Natural killer cell (primary cell): ENCODE measurements at places on chromosomes 3 and 15. TPM values are rescaled to one million over a fixed set of nuclear protein-coding genes. Genes with fewer than 3 reads are reported as not detected.

- peak within 1 kb of the TSS; percentile 28 for H3K4me3 ChIP-seq
- peaks cover 5% of the 10 kb centered on the region for H3K4me1 ChIP-seq
- peak; percentile 51 for DNase-seq
- H3K36me3 ChIP-seq: no peaks in the 10 kb centered on the region
- no peak within 1 kb of the TSS for H3K27ac ChIP-seq
These were observed at the start of gene EPHB1 for GRCh38 chr3:134794950-134795745. EPHB1 (plus strand) TSS chr3:134795260.

DNA sequence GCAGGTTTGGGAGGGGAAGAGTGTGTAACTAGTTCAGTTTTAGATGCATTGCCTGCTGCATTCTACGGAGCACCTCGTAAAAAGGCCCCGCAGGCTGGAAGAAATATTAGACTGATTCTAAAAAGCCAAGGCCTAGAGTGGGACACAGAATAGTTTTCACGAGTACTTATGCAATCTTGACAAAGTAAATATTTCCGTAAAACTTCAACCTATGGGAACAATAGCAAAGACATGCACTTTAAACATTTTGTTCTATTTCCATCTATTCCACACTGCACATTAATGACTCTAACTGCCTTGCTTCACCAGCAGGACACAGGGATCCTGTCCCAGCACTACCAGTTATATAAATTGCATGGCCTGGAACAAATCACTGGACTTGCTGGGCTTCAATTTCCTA, 260.0 kb downstream of the FOXP1 start:
- H3K27ac ChIP-seq: no peak overlapping the region
- H3K27me3 ChIP-seq: no peaks in the 10 kb centered on the region
- DNase-seq: no peak
- no peaks in the 10 kb centered on the region for H3K4me1 ChIP-seq

- no peak overlapping the region for H3K4me3 ChIP-seq
- no peaks in the 10 kb centered on the region for H3K4me1 ChIP-seq
- H3K27me3 ChIP-seq: no peaks in the 10 kb centered on the region
- no peak overlapping the region for H3K27ac ChIP-seq
- DNase-seq: no peak
These were observed 186.5 kb upstream of the GAP43 start for GRCh38 chr3:115436767-115437301.

GRCh38 chr3:59995563-59995962, 945.7 kb upstream of the CFAP20DC start:
- no peaks in the 10 kb centered on the region for H3K36me3 ChIP-seq
- no peak overlapping the region for H3K27ac ChIP-seq
- no peaks in the 10 kb centered on the region for H3K27me3 ChIP-seq
- DNase-seq: no peak

DNA sequence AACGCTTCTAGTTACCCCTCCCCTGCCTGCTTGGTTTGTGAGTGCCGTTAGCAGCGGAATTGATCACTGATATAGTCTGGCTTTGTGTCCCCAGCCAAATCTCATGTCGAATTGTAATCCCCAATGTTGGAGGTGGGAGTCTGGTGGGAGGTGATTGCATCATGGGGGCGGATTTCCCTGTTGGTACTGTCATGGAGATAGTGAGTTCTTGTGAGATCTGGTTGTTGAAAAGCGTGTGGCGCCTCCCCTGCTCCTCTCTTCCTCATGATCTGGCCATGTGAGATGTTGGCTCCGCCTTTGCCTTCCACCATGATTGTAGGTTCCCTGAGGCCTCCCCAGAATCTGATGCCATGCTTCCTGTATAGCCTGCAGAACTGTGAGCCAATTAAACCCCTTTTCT, 47.3 kb upstream of the PGPEP1L start:
- peaks cover 7% of the 10 kb centered on the region for H3K27me3 ChIP-seq
- DNase-seq: no peak
- H3K36me3 ChIP-seq: no peaks in the 10 kb centered on the region
- no peak overlapping the region for H3K4me3 ChIP-seq
- H3K4me1 ChIP-seq: peaks cover 15% of the 10 kb centered on the region

DNA sequence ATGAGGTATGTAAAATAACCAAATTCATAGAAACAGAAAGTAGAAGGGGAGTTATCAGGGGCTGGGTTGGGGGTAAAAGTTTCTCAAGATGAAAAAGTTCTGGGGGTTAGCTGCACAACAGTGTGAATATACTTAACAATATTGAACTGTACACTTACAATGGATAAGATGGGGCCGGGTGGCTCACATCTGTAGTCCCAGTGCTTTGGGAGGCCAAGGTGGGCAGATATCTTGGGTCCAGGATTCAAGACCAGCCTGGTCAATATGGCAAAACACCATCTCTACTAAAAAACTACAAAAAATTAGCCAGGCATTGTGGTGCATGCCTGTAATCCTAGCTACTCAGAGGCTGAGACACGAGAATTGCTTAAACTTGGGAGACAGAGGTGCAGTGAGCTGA, 274.3 kb downstream of the TJP1 start:
- no peaks in the 10 kb centered on the region for H3K36me3 ChIP-seq
- no peaks in the 10 kb centered on the region for H3K4me1 ChIP-seq
- no peaks in the 10 kb centered on the region for H3K27me3 ChIP-seq

DNA sequence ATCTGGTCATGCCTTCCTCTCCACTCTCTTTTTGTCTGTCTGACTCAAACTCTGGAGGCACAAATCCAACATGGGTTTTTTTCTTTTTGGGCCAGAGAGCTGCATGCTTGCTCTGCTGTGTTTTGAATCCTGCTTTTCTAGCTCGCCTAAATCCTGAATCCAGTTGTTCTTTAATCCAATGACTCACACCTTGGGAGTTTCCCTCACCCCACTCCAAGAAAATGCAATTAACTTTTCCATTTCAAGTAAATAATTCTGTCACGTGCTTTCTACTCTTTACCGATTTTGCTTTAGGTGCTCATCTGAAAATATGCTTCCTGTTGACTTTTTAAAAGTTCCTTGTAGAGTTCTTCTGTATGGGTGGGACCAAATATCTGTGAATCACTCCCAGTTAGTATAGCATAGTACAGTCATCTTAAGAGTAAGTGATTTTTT, 47.6 kb downstream of the SLMAP start:
- no peaks in the 10 kb centered on the region for H3K36me3 ChIP-seq
- no peaks in the 10 kb centered on the region for H3K27me3 ChIP-seq
- peak overlapping the region; percentile 54 for H3K27ac ChIP-seq
- peak; percentile 22 for DNase-seq
- H3K4me1 ChIP-seq: peaks cover 4% of the 10 kb centered on the region

GRCh38 chr15:60626669-60627068, 147.7 kb upstream of the ICE2 start:
- H3K27me3 ChIP-seq: no peaks in the 10 kb centered on the region
- H3K27ac ChIP-seq: no peak overlapping the region
- no peak overlapping the region for H3K4me3 ChIP-seq
- DNase-seq: no peak

DNA sequence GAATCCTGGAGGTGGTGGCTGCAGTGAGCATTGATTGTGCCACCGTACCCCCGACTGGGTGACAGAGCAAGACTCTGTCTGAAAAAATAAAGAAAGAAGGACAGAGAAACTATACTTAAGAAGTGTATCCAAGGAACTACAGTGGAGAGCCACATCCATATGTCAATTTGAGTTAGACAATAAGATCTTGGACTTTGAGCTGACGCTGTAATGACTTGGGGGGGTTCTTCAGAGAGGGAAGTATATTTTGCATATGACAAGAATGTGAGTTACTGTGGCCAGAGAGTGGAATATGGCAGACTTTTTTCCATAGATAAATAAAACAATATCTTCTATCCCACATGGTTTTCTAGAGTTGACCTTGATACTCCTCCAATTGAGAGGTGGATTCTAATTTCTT, 52.6 kb upstream of the TEX264 start:
- H3K36me3 ChIP-seq: no peaks in the 10 kb centered on the region
- no peaks in the 10 kb centered on the region for H3K27me3 ChIP-seq
- H3K4me3 ChIP-seq: no peak overlapping the region
- no peaks in the 10 kb centered on the region for H3K4me1 ChIP-seq
- DNase-seq: no peak

DNA sequence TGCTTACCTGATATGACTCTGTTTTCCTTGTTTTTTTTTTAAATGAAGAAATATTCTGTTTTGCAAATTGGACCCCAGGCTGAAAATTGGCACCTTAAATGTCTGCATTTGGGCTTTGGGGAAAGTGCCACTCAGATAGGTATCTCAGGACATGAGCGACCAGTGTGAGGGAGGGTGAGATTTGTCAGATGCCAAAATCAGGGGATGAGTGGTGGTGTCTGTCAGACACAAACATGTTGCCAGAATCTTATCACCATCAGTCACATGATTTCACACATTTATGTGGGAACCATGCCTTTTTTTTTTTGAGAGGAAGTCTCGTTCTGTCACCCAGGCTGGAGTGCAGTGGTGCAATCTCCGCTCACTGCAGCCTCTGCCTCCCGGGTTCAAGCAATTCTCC, 75.6 kb upstream of the OSBPL11 start:
- peaks cover 9% of the 10 kb centered on the region for H3K27me3 ChIP-seq
- peak; percentile 62 for DNase-seq
- H3K27ac ChIP-seq: no peak overlapping the region

DNA sequence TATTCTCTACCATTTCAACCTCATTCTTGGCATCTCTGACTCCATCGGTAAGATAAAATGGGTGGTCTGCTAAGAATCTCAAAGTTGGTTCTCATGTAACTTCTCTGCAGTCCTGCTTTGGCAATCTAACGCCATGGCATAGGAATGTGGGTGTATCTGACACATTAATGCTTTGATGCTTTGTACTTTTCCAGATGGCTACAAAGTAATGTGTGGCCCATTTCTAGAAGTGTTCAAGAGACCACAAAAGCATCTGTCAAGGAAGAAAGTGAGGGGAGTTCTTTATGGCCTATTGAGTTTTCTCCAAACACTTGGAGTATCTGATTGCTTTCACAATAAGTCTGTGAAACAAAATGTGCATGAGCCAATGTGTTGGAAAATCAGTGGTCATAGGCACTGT, 339.9 kb upstream of the TGFBR2 start:
- H3K4me1 ChIP-seq: no peaks in the 10 kb centered on the region
- no peak for DNase-seq
- H3K36me3 ChIP-seq: no peaks in the 10 kb centered on the region

GRCh38 chr3:185460719-185461350, 38.0 kb downstream of the TMEM41A start:
- no peaks in the 10 kb centered on the region for H3K27me3 ChIP-seq
- H3K36me3 ChIP-seq: no peaks in the 10 kb centered on the region
- DNase-seq: no peak
- no peaks in the 10 kb centered on the region for H3K4me1 ChIP-seq

GRCh38 chr15:37135225-37135624, 34.9 kb upstream of the MEIS2 start:
- no peaks in the 10 kb centered on the region for H3K36me3 ChIP-seq
- no peaks in the 10 kb centered on the region for H3K27me3 ChIP-seq
- H3K4me1 ChIP-seq: no peaks in the 10 kb centered on the region

DNA sequence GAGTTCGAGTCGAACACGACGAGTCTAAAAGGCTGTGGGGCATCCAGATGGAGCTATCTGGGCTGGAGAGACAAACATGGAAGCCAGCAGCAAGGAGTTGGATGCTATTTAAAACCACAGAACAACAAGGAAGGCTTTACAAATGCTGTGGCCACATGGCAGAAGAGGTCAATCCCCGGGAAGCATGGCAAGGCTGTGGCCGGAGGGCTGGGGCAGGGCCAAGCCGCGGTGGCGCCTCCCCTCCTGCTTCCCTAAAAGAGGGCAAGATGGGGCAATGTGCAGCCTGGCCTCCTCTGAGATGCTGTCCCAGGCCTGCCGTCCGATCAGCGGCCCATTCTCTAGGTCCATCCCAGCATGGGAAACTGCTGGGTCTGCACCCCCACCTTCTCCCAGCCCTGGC, 139.1 kb downstream of the SRGAP3 start:
- no peaks in the 10 kb centered on the region for H3K36me3 ChIP-seq
- H3K4me1 ChIP-seq: no peaks in the 10 kb centered on the region
- no peak overlapping the region for H3K27ac ChIP-seq
- no peak for DNase-seq

DNA sequence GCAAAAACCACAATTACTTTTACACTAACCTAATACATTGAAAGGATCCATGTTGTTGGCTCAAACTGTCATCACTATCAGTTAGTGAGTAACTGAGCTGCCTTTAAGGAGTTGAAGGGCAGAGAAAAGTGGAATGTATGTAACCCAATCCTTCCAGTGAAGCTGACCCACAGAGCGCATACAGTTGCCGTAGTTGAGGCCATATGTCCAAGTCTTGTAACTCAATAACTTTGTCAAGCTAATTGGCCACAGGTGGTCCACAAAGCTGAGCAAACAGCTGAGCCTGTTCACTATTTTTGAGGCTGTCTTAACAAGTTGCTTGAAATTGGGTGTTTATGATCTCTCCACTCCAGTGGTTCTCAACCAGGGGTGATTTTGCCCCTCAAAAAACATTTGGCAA, 169.0 kb upstream of the SLC24A5 start:
- H3K36me3 ChIP-seq: no peaks in the 10 kb centered on the region
- H3K27me3 ChIP-seq: no peaks in the 10 kb centered on the region
- H3K4me3 ChIP-seq: no peak overlapping the region
- no peak overlapping the region for H3K27ac ChIP-seq
- no peak for DNase-seq

Gene C3orf70
- total RNA-seq: 0.07 TPM

Gene BFSP2
- not detected for total RNA-seq

Gene RPUSD2
- total RNA-seq: 15.2 TPM

Gene FOXB1
- not detected for total RNA-seq

Gene GNAT1
- total RNA-seq: not detected

Gene CHDH
- 0.02 TPM for total RNA-seq
